ENCODE measurements at places on chromosomes 7 and 10.

DNA sequence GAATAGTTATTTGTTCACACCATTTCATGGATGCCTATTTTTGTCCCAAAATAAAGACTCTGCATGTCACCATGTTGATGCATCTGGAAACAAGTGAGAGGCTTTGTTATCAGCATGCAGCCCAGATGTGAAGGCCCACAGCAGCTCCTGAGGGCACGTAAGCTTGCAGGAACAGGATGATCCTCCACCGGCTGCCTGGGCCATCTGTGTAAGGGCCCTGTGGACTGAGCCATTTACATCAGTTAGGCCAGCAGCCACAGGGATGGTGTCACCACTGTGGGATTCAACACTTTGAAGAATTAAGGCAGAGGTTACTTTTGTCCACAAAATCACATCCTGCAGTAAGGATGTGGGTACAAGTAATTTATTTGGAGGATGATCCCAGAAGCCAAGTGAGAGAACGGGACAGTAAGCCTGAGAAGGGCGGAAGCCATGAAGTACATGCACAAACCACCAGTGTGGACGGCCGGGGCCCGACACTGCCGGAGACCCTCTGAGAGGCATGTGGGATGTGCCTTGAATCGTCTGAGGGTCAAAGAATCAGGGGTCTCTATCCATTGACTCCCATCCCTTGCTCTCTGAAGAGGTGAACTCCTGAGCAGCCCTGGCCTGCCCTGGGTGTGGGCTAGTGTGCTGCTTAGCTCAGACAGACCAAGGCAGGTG is 609.7 kb downstream of the DNAJB6 start:
- ATAC-seq, result no peak

DNA sequence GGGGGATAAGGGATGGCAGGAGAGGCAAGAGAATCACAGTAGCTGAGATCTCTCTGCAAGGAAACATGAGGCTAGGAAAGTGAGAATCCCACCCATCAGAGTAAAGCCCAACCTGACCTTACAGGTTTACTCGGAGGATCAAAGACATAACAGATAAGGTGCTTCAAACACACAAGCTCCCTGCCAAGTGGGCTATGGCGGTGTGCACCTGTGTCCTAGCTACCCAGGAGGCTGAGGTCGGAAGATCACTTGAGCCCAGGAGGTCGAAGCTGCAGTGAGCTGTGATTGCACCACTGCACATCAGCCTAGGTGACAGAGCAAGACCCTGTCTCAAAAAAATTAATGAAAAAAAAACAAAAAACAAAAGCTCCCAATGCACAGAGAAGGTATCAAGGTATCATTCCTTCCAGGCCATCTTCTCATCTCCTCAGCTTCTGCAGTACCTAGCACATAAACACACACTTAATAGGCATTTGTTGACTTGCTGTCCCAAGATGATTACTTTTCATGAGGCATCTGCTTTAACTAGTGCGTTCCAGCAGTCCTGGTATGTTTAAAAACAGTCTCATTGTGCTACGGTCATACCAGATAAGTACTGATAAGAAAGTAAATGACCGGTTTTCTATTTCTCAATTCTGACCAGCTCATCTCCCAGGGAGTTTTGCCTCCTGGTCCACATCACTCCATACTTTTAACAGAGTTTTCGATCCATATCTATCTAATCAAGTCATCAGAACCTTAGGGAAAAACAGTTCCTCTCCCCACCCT is 13.3 kb downstream of the GNA12 start:
- ATAC-seq, result no peak

DNA sequence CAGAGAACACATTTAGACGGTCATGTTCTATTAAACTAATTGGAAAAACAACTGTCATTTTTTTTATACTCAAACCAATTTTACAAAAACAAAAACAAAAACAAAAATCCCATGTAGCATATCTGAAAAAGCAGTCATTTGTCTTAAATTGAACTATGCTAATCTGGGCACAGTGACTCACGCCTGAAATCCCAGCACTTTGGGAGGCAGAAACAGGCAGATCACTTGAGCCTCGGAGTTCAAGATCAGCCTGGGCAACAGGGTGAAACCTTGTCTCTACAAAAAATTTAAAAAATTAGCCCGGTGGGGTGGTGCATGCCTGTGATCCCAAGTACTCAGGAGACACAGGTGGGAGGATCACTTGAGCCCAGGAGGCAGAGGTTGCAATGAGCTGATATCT is 253.4 kb downstream of the DOCK4 start:
- no peak for ATAC-seq

- no peak for ATAC-seq
Measured at GRCh38 chr7:134513169-134513752, 14.1 kb upstream of the AKR1B10 start.

- ATAC-seq, result peak; percentile 8
Measured at GRCh38 chr10:3068968-3069737, 1.8 kb downstream of the PFKP start.

- ATAC-seq, result no peak
Measured at GRCh38 chr7:151702961-151703360, 174.0 kb downstream of the PRKAG2 start.

DNA sequence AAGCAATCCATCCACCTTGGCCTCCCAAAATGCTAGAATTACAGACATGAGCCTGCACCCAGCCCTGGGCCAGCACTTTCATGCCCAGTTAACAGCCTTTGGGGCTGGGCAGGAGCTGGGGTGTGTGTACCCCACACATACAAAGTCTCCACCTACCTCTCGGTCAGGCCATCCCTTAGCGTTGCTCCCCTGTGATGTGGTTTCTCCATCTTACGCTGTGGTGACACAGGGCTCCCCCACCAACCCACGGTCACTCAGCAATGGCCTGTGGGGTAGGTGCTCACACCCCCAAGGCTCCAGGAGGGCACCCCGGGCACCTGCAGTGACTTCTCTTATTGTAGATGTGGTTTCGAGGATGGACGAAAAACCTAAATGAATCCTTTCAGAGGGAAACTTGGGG is 58.8 kb downstream of the ASB13 start:
- no peak for ATAC-seq

DNA sequence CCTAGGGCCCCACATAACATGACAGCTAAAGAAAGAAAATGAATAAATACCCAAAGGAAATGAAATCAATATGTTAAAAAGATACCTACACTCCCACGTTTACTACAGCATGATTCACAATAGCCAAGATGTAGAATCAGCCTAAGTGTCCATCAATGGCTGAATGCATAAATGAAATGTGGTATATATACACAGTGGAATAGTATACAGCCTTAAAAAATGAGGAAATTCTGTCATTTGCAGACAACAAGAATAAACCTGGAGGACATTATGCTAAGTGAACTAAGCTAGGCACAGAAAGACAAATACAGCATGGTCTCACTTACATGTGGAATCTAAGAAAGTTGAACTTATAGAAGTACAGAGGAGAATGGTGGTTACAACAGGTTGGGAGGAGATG is 102.9 kb downstream of the ST8SIA6 start:
- ATAC-seq, result no peak

GRCh38 chr10:49194212-49194920 is 6.2 kb upstream of the TMEM273 start:
- no peak for ATAC-seq

- no peak for ATAC-seq
Measured at GRCh38 chr7:155402941-155403340, 55.0 kb upstream of the EN2 start.

DNA sequence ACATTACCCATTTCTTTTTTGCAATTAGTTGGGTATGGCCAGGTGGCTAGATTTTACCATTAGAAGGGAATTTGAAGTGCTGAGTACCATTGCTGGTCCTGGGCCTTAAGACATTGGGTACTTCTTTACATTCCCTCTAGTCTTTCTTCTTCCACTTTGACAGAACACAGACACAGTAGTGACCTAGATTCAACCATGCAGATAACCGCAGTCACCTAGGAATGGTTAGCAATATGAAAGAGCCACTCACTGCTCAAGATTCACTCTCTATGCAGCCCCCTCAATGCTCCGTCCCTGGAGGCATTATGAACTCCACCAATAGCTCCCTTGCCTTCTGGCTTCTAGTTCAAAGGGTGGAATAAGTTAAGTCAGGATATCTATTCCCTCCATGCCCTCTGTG is 16.2 kb upstream of the PON1 start:
- ATAC-seq, result no peak

GRCh38 chr10:70053218-70053840 is 683 bp downstream of the MACROH2A2 start:
- ATAC-seq, result no peak

- no peak for ATAC-seq
Measured at GRCh38 chr10:61404751-61405150, 48.4 kb downstream of the TMEM26 start.

DNA sequence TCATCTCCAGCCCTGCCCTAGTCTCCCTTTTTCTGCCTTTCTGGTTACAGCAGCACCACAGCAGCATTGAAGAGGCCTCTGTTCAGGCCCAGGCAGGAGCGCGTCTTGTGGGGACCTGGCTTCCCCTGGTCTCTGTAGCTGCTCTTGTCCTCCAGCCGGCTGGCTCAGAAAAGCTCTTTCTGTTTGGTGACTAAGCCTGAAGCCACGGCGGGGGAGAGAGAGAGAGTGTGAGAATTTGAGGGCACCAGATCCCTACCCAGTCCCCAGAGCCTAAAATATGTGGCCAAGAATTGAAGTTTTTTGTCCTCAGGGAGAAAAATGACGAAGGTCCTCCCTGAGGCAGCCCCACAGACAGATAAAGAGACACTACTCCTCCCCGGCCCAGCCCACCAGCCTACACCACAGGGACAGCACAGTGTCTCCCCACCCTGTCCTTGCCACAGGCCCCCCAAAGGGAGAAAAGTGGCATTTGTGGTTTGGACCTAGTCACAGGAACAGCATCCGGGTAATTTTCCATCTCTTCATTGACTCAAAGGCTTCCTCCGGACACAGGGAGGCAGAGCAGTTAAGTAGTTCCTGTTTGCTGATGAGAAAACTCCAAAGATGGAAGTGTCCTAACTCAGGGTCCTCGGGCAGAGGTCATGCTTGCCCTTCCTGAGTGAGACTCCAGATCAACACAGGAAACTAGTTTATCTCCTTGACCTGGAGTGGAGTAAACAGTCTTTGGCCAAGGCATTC is 13.3 kb upstream of the FAM180A start:
- ATAC-seq, result no peak

- ATAC-seq, result no peak
Measured at GRCh38 chr10:44939691-44940401, 19.8 kb upstream of the RASSF4 start.

GRCh38 chr10:87658321-87658795 is 1.3 kb upstream of the PAPSS2 start:
- no peak for ATAC-seq

DNA sequence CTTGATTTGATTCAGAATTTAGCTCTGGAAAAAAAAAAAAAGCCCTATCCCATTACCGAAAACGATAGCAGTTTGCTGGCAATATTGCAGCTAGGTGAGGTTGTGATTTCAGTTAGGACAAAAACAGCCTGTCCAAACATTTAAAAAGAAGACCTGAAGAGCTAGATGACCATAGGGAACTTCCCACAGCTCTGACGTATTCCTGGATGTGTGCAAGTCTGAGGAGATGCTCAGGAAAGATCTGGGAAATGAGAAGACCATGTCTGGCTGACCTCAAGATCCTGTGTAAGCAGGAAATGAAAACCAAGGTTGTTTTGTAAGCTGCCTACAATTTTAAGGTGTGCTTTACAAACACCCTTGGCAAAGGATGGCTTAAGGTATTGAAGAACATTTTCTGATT is 88.7 kb downstream of the RAMP3 start:
- ATAC-seq, result no peak

GRCh38 chr7:16430133-16430532 is 8.8 kb upstream of the CRPPA start:
- no peak for ATAC-seq

DNA sequence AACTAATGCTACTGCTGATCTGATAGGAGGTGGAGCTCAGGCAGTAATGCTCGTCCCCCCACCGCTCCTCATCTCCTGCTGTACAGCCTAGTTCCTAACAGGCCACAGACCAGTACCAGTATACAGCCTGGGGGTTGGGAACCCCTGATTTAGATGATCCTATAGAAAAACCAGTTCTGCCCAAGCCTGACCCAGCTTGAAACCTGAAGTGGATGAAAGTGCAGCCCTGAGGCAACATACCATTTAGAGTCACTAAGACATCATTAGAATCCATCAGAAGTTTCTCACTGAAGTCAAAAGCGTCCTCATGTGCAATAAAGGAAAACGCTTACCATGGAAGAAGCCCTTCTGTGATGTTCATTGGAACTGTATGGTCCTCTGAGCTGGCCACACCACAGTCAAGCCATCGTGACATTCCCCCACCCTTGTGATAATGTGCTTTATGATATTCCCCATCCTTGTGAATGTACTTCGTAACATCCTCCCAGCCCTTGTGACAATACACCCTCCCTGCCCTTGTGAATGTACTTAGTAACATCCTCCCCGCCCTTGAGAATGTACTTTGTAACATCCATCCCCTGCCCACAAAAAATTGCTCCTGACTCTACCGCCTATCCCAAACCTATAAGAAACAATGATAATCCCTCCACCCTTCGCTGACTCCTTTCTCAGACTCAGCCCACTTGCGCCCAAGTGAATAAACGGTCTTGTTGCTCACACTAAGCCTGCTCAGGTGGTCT is 65.9 kb upstream of the HECTD2 start:
- ATAC-seq, result no peak

GRCh38 chr10:93722550-93722949 is 20.2 kb upstream of the FRA10AC1 start:
- ATAC-seq, result no peak

All from activated CD4-positive, CD25-positive, alpha-beta regulatory T cell treated with anti-CD3 and anti-CD28 coated beads, Interleukin-2, amount 50 U/mL, for 24 hours (primary cell).